ENCODE measurements at places on chromosomes 16 and 17.

- DNase-seq: no peak
These were observed 344.5 kb upstream of the EEF2KMT start for GRCh38 chr16:5442054-5442453.

- no peak for DNase-seq
These were observed 10.9 kb upstream of the FOXJ1 start for GRCh38 chr17:76151896-76152454.

- DNase-seq: no peak
These were observed 27.0 kb downstream of the SETD6 start for GRCh38 chr16:58542291-58542690.

DNA sequence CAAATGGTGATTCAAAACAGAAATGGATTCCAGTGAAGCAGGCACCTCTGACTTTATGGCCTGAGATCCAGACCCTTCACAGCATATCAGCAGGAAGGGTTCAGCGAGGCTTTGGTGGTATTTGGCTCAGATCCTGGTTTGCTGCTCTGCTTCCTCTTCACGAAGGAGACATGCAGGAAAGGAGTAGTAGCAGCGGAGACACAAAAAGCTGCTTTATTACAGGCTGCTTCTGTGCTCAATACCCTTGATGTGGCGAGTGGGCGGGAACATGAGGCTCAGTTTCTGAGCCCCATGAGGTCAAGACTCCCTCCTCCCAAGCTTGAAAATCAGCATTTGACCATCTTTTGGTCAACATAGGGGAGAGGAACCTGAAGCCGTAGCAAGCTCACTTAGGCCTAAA, 213.3 kb upstream of the AXIN2 start:
- peak; percentile 19 for DNase-seq

DNA sequence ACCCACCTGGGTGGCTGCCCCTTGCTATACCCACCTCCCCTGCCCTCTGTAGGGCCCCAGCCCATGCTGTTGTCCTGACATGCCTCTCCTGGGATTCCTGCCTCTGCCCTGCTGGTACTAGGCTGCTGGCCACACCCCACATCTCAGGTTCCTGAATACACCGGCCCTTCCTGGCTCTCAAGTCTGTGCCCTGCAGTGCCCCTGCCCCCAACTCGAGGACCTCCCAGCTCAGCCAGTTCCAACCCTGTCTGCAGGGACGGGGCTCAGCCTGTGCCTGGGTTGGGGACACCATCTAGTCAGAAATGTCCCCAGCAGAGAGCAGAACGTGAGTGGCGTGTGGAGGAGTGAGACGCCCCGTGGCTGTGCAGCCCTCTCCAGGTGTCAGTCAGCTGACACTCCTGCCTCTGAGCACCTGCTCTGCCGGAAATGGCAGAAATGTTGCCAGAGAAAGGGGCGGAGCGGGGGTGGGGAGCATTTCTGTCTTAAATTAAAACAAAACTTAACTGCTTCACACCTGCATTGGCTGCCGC, 28.7 kb downstream of the ACSF3 start:
- peak; percentile 17 for DNase-seq

GRCh38 chr16:66576296-66576695, 3.0 kb upstream of the CMTM2 start:
- no peak for DNase-seq

DNA sequence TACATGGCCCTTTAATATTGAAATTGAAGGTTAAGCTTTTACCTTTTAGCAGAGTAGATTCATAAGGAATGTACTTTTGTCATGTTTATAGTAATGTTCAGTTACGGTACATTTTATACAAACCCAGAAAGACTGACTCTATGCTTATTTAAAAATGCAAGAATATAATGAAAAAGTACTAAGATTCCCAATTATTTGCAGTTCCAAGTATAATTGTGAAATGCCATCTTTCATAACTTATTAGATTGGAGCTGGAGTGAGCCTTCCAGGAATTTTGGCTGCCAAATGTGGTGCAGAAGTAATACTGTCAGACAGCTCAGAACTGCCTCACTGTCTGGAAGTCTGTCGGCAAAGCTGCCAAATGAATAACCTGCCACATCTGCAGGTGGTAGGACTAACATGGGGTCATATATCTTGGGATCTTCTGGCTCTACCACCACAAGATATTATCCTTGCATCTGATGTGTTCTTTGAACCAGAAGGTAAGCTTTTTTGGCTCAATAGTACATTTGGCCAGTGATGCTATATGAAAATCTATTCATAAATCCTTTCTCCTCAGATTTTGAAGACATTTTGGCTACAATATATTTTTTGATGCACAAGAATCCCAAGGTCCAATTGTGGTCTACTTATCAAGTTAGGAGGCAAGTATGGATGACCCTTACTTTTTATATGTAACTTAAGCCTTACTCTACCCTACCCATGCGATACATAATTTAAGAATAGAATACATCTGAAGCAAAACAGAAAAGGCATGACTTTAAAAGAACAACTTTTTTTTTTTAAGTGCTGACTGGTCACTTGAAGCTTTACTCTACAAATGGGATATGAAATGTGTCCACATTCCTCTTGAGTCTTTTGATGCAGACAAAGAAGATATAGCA, 4.2 kb downstream of the SRSF2 start:
- DNase-seq: no peak

- no peak for DNase-seq
These were observed 3.2 kb downstream of the SLC46A1 start for GRCh38 chr17:28402844-28403243.

GRCh38 chr17:64413513-64413912, 22.9 kb upstream of the PECAM1 start:
- no peak for DNase-seq

DNA sequence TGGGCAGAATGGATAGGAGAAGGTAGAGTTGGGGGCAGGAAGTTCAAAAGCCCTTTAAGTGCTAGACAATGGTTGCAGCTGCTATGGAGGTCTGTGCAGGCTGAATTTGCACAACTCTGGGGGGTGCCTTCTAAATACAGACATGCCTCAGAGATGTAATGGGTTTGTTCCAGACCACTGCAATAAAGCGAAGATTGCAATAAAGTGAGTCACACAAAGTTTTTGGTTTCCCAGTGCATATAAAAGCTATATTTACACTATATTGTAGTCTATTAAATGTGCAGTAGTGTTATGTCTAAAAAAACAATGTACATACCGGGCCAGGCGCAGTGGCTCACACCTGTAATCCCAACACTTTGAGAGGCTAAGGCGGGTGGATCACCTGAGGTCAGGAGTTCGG, 60.5 kb upstream of the MYOCD start:
- no peak for DNase-seq

DNA sequence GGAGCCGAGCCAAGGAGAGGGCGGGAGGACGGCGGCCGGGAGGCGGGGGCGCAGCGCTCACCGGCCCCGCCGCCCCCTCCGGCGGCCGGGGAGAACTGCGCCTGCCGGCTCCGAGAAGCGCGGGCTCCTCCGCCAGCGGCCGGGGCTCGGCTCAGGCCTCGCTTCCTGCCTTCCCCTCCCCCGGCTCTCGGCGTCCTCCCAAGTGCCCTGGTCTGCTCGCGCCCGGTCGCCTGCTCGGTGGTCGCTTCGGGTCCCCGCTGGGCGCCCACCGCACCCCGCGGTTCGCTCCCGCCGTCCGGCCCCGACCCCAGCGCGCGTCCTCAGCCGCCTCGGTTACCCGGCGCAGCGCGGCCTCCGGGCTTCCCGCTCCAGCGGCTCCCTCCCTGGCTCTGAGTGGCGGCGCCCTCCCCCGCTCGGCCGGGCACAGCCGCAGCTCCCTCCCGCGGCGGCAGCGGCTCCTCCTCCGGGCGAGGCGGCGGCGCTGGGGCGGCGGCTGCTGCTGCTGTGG, 313 bp downstream of the UBTF start:
- peak; percentile 80 for DNase-seq

DNA sequence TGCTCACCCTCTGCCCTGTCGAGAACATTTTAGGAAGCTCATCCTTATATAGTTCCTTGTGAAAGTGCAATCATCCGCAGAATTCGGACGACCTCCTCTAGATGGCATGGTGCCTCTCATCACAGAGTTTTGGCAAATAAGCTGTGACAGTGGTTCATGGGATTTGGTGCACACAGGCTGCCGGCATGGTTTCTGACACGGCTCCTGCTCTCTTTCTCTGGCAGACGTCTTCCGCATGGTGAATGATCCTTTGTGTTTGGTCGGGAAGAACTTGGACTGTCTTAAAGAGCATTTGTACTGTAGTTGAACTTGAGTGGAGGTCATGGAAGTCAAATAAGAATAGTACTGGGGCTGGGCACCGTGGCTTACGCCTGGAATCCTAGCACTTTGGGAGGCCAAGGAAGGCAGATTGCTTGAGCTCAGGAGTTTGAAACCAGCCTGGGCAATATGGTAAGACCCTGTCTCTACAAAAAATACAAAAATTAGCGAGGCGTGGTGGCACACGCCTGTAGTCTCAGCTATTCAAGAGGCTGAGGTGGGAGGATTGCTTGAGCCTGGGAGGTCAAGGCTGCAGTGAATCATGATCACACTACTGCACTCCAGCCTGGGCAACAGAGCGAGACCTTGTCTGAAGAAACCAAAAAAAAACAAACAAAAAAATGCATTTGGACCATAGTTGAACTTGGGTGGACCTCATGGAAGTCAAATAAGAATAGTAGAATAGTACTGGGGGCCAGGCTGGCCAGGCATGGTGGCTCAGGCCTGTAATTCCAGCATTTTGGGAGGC, 34.7 kb upstream of the NAT9 start:
- DNase-seq: no peak

GRCh38 chr16:84068041-84068440, 25.4 kb upstream of the SLC38A8 start:
- no peak for DNase-seq

- no peak for DNase-seq
These were observed 7.6 kb downstream of the NXPH3 start for GRCh38 chr17:49583226-49583625.

DNA sequence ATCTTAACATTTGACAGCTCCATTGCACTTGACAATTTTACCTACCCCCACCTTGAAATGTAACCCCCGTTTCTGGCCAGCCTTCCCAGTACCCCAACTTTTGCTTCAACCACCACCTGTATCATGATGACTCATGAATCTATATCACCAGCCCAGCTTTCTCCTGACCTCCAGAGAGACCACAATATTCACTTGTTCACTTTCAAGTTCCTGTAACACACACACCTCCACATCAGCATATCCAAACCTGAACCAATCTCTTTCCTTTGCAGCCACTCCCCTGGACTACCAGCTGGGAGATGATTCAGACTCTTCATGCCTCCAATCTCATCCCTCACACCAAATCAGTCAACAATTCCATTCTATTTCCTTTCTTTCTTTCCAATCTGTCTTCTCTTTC, 8.0 kb downstream of the SMG6 start:
- no peak for DNase-seq

GRCh38 chr17:36627101-36627500, 25.7 kb downstream of the MRM1 start:
- no peak for DNase-seq

DNA sequence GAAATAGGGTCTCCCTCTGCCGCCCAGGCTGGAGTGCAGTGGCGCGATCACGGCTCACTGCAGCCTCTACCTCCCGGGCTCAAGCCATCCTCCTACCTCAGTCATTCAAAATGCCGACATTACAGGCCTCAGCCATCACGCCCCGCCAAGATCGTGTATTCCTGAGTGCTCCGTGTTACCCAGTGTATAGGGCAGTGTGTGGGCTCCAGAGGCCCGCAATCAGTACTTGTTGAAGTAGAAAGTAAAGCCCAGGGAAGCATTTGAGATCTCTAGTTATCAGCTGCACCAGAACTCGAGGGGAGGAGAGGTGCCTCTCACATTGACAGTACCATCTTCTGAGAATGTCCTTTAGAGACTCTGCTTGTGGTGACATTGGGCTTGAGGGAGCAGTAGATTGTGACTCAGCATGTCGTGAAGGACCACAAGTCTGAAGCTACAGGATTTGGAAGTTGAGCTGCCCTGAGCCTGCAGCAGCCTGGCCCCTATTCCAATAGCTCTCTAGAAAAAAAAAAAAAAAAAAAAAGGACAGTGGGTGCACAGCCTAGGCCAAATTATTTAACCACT, 1.1 kb upstream of the PRPSAP1 start:
- no peak for DNase-seq

GRCh38 chr16:82203198-82203597, 33.2 kb upstream of the MPHOSPH6 start:
- no peak for DNase-seq

DNA sequence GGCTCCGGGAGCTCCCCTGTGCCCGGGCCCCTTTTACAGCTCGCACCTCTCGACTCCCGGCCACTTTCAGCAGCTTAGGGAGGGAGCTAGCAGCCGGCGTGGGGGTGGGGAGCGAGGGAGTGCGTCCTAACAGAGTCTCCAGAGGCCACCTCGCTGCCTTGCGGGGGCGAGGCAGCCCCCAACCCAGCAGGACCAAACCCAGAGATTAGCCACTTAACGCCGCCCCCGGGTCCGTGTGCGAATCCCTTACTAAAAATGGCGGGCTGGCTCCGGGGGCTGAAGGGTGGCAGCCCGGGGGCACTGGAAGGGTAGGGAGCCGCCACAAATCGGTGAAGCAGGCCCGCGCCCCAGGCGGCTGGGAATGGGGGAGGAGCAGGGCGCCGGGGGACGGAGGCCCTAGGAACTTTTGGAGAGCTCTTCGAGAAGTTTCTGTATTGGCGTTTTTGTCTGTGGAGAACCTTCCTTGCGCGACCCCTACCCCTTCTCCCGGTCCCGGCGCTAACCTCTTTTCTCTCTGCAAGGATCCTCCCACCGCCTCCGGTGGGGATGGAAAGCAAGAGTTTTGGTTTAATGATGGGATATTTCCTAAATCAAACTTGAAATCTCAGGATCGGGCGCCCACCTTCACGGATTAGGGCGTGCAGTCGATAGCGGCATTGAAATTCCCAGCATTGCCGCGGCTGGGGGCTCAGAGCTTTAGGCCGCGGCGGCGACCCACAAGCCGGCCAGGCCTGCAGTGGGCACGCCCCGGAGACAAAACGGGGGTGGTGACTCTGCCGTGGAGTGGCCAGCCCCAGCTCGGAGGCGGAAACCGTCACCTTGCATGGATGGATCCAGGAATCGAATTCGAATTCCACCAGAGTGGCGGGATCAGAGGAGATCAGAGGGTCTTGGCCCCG, 793 bp upstream of the IRX3 start:
- DNase-seq: peak; percentile 64

DNA sequence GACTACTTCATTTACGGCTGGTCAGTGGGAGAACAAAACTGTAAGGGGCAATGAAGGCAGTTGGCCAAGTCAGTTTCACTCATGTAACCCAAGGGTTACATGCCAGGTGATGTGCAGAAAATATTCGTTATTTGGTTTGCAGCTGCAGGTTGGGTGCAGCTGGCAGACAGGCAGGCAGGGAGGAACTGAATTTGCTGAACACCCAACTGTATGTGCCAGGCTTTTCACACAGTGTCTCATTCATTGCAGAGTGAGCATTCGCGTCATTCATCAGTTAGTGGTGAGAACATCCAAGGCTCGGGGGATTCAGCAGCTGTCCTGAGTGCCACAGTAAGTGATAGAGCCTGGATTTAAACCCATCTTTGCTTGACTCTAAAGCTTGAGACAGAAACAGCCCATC, 59.7 kb downstream of the ABCC6 start:
- no peak for DNase-seq

DNA sequence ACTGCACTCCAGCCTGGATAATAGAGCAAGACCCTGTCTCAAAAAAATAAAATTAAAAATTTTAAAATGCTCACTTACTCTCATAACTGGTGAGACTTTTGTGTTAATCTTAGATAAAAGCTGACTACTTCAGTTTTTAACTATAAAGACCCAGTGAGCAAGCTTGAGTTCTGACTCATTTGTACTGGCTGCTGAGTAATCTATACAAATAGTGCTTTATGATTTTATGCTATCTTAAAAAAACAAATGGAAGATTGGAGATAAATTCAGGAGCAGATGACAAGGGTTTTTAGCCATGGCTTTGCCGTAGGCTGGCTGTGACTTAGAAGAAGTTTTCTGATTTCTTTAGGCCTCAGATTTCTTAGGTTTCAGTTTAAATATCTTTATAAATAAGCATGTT, 30.5 kb downstream of the SNTB2 start:
- no peak for DNase-seq

- no peak for DNase-seq
These were observed 40.3 kb upstream of the BAHCC1 start for GRCh38 chr17:81354954-81355347.
